ENCODE measurements at places on chromosomes 7 and 10.

DNA sequence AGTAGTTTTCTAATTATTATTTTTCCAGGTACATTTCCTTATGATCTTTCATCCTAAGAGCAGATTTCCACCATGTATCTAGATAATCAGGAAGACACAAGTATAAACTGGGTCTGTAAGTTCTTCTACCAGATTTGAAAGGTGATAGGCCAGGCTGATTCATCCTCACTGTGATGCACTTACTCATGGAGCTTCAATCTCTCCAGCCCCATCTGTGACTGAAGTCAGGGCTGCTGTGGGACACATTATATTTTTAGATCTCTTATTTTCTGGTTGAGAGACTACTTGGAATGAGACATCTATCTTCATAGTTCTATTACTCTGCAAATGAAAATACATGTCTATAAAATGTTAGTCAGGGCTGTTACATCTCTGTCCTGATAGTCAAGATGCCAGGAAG is 85.5 kb upstream of the SLC25A13 start:
- DNase-seq, result no peak

GRCh38 chr7:102883098-102883860 is 29.5 kb upstream of the LRRC17 start:
- no peak for DNase-seq

GRCh38 chr7:133646472-133647315 is 393.8 kb downstream of the EXOC4 start:
- DNase-seq, result no peak

DNA sequence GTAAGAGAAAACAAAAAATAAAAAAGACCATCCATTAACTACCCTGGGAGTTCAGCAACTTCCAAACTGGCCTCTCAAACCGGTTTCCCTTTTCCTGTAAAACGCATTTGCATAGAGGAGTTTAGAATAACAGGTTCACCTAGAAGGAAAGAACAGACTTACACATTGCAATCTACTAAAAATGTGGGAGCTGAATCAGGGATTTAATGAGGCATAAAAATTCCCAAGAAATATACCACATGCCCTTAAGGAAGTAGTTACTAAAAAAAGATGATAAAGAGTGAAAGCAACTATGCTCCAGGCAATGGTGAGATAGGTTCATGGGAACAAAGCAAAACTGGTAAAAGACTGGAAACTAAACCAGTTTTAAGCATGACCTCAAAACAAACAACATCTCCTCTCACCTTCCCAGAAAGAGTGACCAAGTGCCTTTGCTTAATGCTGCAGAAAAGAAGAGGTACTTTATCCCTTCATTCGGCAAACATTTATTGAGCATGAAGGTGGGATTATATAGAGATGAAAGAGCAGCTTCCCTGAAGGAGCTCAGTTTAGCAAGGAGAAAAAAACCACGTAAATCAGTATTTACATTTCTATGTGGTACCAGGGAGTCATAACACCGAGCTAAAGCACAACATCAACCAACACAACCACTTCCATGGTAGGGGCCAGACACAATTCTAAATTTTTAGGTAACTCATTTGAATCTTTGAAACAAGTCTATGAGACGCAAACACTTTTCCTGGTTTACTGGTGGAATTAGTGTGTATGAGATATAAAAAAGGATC is 152.8 kb downstream of the SGMS1 start:
- no peak for DNase-seq

DNA sequence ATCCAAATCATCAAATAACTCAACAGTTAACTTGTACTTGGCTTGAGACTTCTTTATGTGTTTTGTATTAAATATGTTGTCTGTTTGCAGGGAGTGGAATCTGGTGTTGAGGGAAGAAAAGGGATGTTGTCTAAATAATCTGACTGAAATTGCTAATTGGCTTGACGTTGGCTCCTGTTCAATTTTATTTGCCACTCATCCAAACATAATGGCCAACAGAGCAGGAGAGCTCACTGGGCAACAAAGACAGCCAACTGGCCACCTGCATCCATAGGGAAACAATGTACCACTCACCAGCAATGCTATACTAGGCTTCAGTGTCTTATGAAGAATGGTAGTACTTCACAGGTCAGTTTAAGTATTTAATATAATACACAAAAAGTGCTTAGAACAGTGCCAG is 80.5 kb downstream of the FAM13C start:
- no peak for DNase-seq

- DNase-seq, result peak; percentile 76
Observed at GRCh38 chr7:100894860-100895700, 608 bp downstream of the ACHE start.
